Activated CD4-positive, alpha-beta T cell treated with anti-CD3 and anti-CD28 coated beads for 36 hours (primary cell): ENCODE measurements at places on chromosomes 1 and 21. TPM values are rescaled to one million over a fixed set of nuclear protein-coding genes. Genes with fewer than 3 reads are reported as not detected.

The AHDC1 gene
- total RNA-seq = 12.1 TPM

The IRF6 gene
- 0.14 TPM for total RNA-seq

The CRP gene
- not detected for total RNA-seq

DNA sequence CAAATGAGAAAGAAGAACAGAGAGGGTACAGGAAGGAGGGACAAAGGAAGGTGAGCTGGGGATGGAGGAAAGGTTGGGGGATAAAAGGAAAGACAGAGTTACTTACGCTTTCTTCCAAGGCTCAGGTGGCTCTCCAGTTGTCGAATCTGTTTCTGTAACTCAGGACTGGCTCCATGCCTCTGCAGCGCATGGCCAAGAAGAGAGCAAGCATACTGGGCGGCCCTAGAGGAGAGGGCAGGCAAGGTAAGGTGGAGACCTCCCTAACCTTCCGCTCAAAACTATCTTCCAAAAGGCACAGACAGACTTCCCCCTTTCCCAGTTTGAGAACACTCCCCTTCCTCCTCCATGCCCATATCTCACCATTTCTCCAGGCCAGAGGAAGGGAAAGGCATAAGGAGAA lies 922 bp downstream of the PEX11B start:
- no peaks in the 10 kb centered on the region for H3K27me3 ChIP-seq
- DNase-seq = no peak
- H3K4me1 ChIP-seq = peaks cover 43% of the 10 kb centered on the region
- peaks cover 30% of the 10 kb centered on the region for H3K36me3 ChIP-seq
- peak overlapping the region; percentile 93 for H3K4me3 ChIP-seq

- no peak for DNase-seq
- H3K36me3 ChIP-seq = no peaks in the 10 kb centered on the region
- H3K4me1 ChIP-seq = no peaks in the 10 kb centered on the region
- H3K27ac ChIP-seq = no peak overlapping the region
- no peaks in the 10 kb centered on the region for H3K27me3 ChIP-seq
Observed at GRCh38 chr1:64651841-64652240, 93.0 kb upstream of the RAVER2 start.

DNA sequence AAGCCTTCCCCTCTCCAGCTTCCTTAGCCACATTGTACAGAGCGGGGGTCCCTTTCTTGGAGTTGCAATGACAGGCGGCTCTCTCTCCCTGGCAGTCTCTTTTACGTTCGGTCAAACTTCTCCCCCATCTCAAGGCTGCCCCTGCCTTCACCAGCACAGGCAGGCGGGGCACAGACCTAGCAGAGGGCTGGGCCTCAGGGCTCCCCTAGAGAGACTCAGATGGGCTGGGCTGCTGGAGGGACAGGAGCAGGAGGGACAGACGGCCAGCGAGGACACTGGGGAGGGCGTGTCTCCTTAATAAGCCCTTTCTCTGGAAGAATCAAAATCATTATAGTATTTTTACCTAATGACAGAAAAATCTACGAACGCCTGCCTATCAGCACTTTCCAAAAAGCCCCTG lies 79.6 kb downstream of the CASZ1 start:
- no peaks in the 10 kb centered on the region for H3K36me3 ChIP-seq
- H3K27ac ChIP-seq = no peak overlapping the region
- no peak overlapping the region for H3K4me3 ChIP-seq
- H3K4me1 ChIP-seq = no peaks in the 10 kb centered on the region

DNA sequence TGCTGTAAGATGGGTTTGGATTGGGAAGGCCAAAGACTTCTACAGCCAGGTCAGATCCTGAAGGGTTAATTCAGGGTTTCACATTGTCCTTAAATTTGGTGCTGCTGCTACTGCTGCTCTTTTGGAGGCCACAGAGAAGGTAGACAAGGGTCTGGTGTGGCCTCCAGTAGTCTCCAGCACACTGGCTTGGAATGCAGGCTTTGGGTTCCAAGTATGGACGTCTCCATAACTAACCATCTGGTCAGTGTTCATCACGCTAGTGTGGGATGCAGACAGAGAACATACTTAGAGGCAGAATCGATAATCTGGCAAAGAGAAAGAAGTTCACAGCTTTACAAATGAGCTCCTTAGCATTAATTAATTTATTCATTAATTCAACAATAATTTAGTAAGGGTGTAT lies 154.1 kb downstream of the ZBTB18 start:
- H3K4me3 ChIP-seq = no peak overlapping the region
- H3K27me3 ChIP-seq = no peaks in the 10 kb centered on the region
- H3K36me3 ChIP-seq = no peaks in the 10 kb centered on the region

DNA sequence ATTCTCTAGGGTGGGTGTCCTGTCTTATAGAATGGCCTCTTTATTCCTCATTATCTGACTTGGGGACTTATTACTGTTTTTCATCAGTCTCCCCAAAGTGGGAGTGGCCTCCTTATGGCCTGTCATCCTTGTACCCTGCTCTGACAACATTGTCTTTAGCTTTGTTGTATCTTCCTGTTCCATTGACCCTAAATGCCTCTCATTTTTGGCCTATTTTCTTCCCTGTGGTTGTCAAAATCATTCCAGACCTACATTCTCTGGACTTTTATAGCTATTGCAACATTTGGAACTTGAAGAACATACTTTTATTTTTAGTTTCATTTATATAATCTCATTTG lies 9.7 kb downstream of the SFT2D2 start:
- peaks cover 77% of the 10 kb centered on the region for H3K36me3 ChIP-seq
- no peak overlapping the region for H3K27ac ChIP-seq
- no peaks in the 10 kb centered on the region for H3K27me3 ChIP-seq
- H3K4me3 ChIP-seq = no peak overlapping the region
- peaks cover 55% of the 10 kb centered on the region for H3K4me1 ChIP-seq

- H3K27me3 ChIP-seq = no peaks in the 10 kb centered on the region
- no peak overlapping the region for H3K4me3 ChIP-seq
- no peak overlapping the region for H3K27ac ChIP-seq
- H3K4me1 ChIP-seq = no peaks in the 10 kb centered on the region
Observed at GRCh38 chr1:95004013-95004412, 68.7 kb downstream of the ALG14 start.

- no peaks in the 10 kb centered on the region for H3K4me1 ChIP-seq
- no peaks in the 10 kb centered on the region for H3K36me3 ChIP-seq
- H3K27me3 ChIP-seq = peaks cover 21% of the 10 kb centered on the region
- no peak overlapping the region for H3K27ac ChIP-seq
- no peak overlapping the region for H3K4me3 ChIP-seq
Observed at GRCh38 chr1:18239671-18240070, 132.1 kb downstream of the IGSF21 start.

- H3K4me1 ChIP-seq = peaks cover 10% of the 10 kb centered on the region
- peak overlapping the region; percentile 95 for H3K4me3 ChIP-seq
- no peak overlapping the region for H3K27ac ChIP-seq
- no peaks in the 10 kb centered on the region for H3K27me3 ChIP-seq
Observed at GRCh38 chr1:26169198-26169554, 413 bp upstream of the C1orf232 start.
